ENCODE measurements at places on chromosomes 2 and 18.
A peak's percentile ranks its signal among the peaks of the same experiment; 100 is the strongest.

GRCh38 chr2:62705007-62705829 is at the start of gene EHBP1:
EHBP1 (plus strand) TSS chr2:62705713; CDS start chr2:62707192, 1,479 bp downstream.
- DNase-seq: peak; percentile 96

DNA sequence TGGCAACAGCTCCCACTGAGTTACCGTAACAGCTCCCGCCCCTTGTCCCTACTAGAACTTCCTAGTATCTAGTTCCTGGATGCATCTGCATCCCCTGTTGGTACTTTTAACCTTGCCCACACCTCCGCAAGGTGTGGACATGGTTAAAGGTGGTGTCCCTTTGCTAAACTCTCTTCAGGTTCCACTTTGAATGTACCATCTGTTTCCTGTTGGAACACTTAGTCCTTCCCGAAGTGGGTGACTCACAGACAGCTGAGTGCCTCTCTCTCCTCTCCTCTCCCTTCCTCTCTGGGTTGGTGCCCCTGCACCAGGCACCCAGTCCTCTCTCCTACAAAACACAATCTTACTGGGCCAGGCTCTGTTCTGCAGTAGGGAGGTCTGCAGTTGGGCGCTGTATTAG is 19.6 kb upstream of the REL start:
- no peak for DNase-seq

DNA sequence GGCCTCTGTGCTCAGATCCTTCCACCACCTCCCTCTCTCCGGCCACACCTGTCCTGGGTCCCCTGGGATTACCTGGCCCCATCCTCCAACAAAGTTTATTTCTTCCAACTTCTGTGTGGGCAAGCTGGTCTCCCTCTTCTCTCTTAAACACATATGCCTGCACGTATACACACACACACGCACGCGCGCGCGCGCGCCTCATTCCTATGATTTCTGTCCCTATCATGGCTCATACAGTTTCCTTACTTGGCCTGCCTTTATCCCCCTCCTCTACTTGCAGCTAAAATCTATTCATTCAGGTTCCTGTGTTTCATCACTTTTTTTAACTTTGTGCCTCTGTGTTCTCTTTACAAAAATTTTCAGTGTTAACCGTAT is 96.4 kb downstream of the LOXHD1 start:
- DNase-seq: no peak

GRCh38 chr2:74317701-74318100 is 25.5 kb downstream of the SLC4A5 start:
- no peak for DNase-seq

GRCh38 chr18:23324056-23324811 is 128.9 kb upstream of the RIOK3 start:
- no peak for DNase-seq
